ENCODE measurements at places on chromosomes 4 and X.

GRCh38 chr4:20490734-20491133 is 209.5 kb upstream of the PACRGL start:
- no peak for DNase-seq

DNA sequence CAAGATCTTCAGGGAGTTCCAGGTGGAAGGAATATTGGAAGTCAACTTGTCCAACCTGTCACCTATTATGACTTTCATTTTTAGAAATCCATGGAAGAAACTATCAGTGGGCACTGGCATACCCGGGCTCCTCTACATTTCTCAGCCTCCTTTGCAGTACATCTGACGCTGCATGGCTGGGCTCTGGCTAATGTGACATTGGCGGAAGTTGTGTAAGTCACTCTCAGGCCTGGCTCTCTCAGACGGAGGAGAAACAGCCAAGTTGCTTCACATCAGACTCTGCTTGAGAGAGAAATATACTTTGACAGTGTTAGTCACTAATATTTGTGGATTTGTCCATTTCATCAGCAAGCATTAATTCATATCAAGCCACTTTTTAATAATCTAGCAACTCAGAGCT is 4.5 kb downstream of the DCHS2 start:
- no peak for DNase-seq

DNA sequence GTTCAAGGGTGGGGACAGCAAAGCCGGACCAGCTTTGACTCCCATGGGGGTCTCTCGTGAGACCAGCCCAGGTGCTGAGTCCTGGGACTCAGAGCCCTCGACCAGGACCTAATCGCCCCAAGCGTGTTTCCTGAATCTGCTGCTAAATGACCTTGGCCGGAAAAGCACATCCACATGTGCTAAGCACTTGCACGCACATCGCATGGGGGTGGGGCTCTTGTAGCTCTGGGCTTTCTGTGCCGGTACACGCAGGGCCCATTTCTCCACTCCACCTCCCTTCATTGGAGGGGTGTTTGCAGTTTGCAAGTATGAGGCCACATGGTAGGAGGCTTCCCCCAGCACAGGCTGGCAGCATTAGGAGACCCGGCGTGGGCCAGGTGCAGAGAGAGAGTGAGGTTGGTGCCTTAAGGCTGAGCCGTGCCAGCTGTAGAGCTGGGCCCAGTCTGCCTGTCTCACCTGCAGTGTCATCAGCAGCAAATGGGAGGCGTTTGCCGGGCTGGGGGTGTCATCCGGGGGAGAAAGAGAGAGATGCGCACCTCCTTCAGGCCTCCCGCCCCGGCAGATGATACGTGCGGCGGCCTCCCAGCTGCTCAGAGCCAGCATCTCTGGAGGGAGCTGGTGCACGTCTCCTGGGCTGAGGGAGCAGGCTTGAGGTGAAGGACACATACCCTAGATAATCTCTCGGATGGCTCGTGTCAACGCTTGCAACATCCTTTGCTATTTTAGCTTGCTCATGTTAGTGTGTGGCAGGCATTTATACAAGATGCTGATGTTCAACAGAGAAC is 45.2 kb upstream of the CLCN4 start:
- no peak for DNase-seq

DNA sequence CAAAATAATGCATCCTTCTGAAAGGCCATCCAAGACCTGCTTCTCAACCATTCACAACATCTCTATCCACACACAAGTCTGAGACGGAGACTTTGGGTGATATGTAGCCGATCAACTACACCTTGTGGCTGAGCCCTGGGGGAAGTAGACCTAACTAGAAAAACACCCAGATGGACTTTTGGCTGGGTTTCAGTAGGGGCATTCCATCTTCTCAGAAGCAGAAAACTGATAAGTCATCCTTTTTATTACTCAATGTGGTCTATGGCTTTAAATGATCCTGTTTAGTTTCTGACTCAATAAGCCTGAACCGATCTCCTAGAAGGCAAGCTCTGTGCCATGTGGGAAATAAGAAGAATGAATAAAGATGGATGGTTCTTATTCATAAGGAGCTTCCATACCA is 82.5 kb upstream of the AFF2 start:
- no peak for DNase-seq
